ENCODE measurements at places on chromosomes 16 and 17.

DNA sequence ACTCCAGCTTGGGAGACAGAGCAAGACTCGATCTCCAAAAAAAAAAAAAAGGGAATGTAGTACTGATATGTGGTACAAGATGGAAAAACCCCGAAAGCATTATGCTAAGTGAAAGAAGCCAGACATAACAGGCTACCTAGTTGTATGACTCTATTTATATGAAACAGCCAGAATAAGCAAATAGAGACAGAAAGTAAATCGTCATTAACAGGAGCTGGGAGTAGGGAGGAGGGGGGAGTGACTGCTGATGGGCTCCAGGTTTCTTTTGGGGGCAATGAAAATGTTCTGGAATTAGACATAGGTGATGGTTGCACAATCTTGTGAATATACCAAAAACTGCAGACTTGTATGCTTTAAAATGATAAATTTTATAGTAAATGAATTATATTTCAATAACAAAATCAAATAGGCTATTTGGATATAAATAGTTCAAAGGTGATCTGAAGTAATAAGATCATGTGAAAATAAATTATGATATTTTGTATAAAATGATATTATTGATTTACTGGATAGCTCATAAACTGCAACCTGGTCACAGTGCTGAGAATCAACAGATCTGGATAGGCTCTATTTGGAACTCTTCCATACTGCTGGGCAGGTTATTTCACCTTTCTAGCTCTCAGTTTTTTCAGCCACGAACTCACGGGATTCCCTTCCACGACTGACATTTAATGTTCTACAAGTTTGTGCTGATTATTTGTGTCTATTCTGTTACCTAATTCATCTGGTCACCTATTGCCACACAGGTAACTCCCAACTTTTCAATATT, 27.1 kb downstream of the ZNF652 start:
- no peak for DNase-seq

DNA sequence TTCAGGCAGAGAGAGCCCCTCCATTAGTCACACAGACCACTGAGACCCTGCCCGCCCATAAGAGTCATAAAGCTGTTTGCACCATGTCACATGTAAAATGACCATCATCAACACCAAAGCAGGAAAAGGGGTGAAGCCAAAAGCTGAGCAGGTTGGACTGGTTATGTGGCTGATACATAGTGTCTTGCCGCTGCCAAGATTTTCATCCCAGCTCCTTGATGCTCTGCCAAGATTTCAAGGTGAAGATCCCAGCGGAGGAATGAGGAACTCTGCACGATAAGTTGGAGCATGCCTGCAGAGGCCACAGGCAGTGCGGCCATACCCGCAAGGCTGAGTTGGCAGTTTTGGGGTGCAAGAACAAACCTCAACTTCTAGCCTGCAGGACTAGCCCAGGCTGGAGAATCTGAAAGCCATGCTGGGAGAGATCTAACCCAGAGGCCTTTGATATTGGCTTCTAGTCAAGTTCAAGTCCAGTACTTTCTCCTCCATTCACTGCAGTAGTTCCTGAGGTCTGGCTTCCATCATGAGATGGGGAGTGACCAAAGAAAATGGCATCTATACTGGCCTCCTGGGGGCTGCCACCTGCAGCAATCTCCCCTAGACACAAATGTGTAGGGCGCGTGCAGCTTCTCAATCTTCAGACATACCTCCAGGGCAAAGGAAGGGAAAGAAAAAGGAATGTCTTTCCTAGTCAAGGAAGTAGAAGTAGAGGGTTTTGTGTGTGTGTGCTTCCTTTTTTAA, 79.7 kb upstream of the NOL11 start:
- DNase-seq = no peak

DNA sequence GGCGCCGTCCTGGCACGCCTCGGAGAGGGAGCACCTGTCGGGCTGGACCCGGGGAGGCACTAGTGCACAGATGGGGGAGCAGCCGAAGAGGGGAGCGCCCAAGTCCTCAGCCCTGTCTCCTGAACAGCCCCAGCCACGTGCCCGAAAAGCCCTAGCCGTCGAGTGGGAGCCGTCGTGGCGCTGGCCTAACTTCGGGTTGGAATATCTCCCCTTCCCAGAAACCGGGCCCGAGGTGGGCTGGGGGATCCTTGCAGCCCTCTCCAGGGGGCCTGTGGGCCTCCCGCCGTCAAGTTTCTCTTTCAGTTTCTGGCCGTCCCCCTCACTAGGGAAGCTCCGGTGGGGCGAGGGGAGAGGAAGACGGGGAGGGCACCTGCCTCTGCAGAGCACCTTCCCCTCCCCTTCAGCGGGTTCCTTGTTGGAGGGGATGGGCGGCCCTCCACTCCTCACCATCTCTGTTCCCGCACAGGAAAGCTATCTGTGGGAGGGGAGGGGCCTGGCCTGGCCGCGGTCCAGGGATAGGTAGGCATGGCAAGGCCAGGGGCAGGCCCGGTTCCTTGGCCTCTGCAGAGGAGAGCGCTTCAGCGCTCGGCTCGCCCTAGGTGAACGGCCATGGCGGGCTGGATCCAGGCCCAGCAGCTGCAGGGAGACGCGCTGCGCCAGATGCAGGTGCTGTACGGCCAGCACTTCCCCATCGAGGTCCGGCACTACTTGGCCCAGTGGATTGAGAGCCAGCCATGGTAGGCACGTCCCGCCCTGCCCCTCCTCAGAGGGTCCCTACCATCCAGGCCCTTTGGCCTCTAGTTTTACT, 709 bp downstream of the STAT5A start:
- DNase-seq = no peak

- no peak for DNase-seq
Observed at GRCh38 chr16:47664653-47665325, 203.7 kb downstream of the PHKB start.

DNA sequence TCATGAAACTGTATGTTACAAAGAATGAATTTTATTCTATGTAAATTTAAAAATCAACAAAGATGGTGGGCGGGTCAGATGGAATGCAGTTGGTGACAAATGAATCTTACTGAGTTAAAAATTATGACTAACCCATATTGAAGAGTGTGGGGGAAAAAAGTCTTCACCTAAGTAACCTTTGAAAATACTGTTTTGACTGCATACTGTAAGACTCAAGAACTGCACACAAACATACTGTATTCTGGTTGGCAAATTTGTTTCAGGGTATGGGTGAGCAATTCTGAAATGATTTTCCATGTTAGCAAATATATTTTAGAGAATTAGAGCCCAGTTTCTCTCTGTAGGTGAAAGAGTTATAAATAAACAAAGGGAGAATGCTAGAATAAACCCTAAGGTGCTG, 153.7 kb upstream of the KCNJ18 start:
- no peak for DNase-seq

DNA sequence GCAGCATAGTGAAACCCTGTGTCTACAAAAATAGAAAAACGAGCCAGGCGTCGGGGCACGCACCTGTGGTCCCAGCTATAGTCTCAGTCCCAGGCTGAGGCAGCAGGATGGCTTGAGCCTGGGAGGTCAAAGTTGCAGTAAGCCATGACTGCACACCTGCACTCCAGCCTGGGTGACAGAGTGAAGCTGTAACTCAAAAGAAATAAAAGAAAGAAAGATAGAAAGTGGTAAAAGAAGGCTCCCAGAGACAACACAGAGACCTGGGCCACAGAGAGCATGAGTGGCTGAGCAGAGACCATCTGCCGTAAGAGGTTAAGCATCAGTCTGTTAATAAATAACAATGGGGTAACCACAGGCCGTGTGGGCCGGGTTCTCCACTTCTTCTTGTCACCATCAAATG, 15.3 kb upstream of the HEXD start:
- no peak for DNase-seq

DNA sequence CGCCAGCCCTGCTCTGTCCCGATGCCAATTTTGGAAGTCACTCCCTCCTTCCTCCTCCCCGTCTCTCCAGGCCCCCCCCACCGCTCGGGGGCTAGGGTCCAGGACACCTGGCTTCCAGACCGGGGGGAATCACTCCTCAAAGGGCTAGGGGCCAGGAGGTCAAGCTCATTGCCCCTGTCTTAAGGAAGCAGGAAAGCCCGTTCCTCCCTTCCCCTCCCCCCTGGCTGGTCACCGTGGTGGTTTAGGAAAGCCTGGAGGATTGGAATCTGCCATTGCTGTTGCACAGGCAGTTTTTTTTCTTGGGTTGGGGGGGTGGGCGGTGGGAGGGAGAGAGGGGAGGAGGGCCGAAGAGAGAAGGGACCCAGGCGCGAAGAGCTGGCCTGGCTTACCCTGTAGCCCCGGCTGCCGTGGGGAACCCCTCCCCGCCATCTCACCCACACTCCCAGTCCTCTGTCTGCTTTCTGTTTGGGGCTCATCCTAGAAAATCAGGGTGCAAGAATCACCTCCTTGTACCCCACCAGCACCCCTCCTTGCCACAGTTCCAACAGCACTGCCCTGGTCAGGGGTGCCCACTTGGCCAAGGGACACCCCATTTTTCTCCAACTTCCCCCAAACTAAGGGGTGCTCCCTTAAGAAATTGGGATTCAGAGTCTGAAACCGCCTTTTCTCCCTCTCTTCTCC, 2.9 kb upstream of the BCL6B start:
- DNase-seq = peak; percentile 30

GRCh38 chr17:43018008-43018853, 4.0 kb downstream of the VAT1 start:
- DNase-seq = no peak

DNA sequence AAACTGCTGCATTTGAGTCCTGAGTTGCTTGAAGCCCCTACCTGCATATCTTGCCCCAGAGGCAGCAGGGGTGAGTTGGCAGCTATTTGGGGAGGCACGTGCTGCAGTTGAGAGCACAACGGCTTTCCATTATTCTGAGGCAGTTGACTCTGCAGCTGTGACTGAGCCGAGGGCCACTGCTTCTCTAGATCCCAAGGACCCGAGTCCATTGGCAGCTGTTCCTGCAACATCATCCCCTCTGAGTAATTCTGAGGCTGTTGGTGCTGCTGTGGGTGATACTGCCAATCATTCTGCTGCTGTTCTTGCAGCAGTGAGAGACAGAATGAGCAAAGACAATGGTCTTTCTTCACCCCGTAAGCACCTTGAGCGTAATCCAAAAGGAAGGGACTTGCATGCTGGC, 12.7 kb downstream of the TERF2IP start:
- no peak for DNase-seq

- DNase-seq = no peak
Observed at GRCh38 chr17:65855245-65855644, 293.8 kb upstream of the AXIN2 start.

- no peak for DNase-seq
Observed at GRCh38 chr17:73586921-73587602, 57.2 kb downstream of the SDK2 start.

GRCh38 chr16:55943267-55943666, 68.1 kb upstream of the CES5A start:
- DNase-seq = no peak

GRCh38 chr16:57752581-57753447, 17.2 kb downstream of the KATNB1 start:
- DNase-seq = no peak

DNA sequence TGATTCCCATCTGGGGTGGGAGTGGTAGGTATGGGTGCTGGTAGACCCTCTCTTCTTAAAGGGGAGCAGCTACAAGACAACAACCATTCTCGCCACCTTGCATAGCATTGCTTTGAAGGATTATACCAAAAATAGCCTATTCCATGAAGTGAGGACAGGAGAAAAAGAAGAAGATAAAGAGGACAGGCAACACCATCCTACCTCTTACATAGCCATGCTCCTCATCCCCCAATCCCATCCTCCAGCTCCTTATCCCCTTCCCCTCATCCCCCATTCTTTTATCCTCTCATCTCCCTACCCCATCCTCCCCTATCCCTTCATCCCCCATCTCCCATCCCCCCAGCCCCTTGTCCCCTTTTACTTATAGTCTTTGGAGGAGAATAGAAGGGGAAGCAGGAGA, 29.1 kb downstream of the CCDC182 start:
- no peak for DNase-seq

- DNase-seq = no peak
Observed at GRCh38 chr17:49578952-49579500, 3.4 kb downstream of the NXPH3 start.

DNA sequence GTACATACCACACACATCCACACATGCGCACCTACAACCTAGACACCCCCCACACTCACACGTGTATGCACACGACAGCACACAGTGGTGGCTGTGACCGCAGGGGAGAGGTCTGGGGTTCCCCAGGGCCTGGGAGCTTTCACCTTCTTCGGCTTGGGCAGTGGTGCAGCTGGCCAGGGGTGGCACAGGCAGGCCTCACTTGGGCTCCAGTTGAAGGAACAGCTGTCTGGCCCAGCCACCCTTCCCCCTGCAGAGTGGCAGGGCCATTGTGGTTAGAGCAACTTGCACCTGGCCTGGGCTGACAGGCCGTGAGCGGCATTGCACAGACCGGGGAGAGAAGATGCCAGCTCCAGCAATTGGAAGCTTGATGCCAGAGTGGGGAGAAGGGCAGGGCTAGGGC, 114.5 kb upstream of the GSE1 start:
- DNase-seq = no peak

GRCh38 chr17:58306131-58306951, 22.3 kb downstream of the TSPOAP1 start:
- no peak for DNase-seq

GRCh38 chr17:17826342-17826713, 10.5 kb downstream of the SREBF1 start:
- no peak for DNase-seq

GRCh38 chr16:30085247-30085646, 6.5 kb downstream of the TBX6 start:
- no peak for DNase-seq

GRCh38 chr16:177981-178667, 1.6 kb downstream of the HBA1 start:
- no peak for DNase-seq

DNA sequence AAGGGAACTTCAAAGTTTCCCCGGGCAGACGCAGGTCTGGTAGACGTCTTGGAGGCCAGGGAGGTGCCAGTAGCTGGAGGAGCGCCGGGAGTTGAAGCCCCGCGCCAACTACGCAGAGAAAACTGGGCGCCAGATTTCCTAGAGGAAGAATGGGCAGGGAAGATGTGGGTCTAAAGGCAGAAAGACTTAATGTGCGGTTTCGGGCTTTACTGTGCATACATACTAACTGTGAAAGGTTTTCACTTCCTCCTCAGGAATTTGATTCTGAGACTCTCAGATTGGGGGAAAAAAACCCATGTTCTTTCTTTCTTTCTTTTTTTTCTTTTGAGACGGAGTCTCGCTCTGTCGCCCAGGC, 331 bp upstream of the ZNF287 start:
- DNase-seq = no peak

DNA sequence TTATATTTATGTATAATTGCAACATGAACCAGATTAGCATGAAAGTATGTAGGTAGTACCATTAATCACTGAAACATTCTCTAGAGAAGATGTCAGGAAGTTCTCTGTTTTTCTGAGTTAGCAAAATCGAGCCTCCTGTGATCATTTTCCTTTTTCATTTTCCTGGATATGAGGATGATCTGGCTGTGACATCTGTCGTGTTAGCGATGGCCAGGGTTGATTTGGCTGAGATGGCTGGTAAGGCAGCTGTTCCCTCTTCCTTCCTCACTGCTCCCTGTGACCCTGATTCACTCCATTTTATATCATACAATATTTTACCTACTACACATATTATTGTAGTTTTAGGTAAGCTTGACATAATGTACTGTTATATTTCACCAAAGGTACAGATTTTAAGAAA, 10.3 kb downstream of the CNTNAP4 start:
- peak; percentile 20 for DNase-seq

- DNase-seq = peak; percentile 96
Observed at GRCh38 chr17:45247429-45248131, 14.3 kb downstream of the SPATA32 start.
